ENCODE measurements at places on chromosomes 7 and 10. TPM values are rescaled to one million over a fixed set of nuclear protein-coding genes. Genes with fewer than 3 reads are reported as not detected.

- DNase-seq: no peak
These were observed 82.8 kb upstream of the NPY start for GRCh38 chr7:24201226-24201625.

GRCh38 chr7:45688382-45688781 is 114.2 kb downstream of the ADCY1 start:
- DNase-seq: no peak

DNA sequence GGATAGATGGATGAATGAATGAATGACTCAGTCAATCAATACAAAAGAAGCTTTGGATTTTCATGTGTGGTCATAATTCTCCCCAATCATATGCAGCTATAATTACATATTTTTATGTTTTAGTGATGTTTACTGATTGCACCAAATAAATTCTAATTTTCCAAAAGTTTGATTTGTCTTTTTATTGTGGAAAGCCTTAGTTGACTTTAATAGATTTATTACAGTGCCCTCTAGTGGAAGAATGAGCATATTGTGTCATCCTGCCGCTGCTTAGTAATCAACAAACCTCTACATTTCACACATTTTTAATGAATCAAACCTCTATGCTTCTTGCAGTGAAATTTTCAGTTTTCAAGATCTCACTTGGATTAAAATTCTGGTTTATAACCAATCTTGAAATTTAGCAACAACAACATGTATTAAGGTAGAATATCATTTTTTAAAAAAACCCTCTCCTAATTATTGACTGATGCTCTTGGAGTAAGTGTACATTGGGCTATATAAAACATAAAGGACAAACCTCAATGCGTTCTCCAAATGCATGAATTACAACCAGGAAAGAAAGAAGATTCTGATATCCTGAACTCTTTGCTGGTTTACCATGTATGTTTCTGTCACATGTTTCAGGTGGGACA is 55.6 kb upstream of the PNLIP start:
- DNase-seq: no peak

DNA sequence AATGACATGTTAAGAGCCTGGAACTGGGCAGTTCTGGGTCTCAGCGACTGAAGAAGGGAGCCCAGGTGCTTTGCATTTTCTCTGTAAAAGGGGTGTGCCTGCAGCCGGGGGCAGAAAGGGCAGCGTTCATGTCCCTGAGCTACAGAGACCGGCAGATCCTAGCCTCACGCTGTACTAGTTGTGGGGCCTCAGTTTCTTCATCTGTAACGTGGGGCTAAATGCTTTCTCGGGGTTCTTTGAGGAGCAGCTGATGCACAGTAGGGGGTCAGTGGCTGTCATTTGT is 79.6 kb downstream of the NEURL1 start:
- DNase-seq: no peak

DNA sequence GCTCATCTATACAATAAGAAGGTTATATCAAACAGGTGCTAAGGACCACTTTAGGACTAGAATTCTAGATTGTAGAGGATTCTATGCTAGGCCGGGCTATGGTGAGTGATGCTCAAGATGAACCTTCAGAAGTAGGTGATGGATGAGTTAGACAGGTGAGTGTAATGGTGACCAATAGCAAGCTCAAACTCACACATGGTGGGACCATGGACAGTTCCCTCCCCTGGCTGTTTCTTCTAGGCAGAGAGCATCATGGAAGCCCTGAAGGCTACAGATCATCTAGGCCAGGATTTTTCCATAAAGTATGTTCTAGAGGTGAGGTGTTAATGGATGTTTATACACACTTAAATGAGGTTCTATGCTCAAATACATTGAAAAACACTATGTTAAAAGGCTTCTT is 162.2 kb upstream of the WDR11 start:
- no peak for DNase-seq

GRCh38 chr7:30147223-30147622 is 12.4 kb downstream of the MTURN start:
- DNase-seq: no peak

DNA sequence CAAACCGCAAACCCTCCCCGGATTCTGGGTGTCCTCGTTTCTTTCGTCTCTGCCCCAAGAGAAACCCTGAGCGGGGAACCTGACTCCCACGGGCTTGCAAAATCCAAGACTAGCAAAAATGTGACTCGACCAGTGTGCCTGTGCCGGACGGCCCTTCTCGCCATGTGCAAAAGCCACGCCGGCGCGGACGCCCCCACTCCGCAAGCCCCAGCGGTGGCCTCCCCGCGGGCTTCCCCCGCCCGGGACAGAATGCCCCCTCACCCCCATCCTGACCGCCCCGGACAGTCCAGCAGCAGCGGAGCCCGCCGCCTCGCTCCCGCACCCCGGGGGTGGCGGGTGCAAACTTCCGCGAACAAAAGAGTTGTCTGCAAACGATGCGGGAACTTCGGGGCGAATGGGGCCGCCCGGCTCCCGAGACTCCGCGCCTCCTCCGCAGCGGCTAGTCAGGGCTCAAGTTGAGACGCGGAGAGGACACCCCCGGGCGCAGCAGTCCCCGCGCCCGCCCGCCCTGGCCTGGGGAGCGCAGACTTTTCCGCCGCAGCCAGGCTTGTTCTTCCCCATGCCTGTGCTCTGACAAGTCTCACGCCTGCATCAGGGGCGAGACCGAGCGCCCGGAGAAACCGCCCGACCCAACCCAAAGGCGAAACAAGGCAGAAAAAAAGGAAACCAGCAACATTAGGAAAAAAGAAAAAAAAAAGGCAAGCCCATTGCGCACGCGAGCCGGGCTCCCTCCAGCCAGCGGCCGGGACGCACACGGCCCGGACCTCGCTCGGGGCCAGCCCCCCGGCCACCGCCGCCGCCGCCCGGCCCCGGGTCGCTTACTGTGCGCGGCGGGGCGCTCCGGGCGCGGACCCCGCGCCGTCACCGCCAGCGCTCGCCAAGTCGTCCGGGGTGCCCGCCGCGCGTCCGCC is 732 bp downstream of the FAM53B start:
- DNase-seq: peak; percentile 79

DNA sequence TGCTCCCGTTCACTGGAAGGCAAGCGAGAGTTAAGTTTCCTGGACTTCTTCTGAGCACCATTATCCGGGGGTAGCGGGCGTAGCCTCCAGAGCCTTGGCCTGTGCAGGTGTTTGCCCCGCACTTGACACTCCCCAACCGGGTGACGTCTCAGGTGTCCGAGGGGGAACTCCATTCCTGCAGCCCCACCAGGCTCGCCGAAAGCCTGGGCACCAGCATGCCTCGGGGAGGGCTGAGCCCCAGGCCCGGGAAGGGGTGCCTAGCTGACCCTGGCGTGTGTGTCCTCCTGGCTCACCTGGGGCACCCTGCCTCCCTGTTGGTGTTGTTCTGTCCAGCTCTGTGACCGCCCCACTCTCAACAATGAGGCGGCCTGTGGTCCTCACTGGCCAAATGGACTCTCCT is 109.4 kb upstream of the GPR26 start:
- no peak for DNase-seq

- DNase-seq: no peak
These were observed 54.6 kb downstream of the BPGM start for GRCh38 chr7:134701272-134701671.

- no peak for DNase-seq
These were observed 50.0 kb upstream of the KCNMA1 start for GRCh38 chr10:77687621-77688020.

- DNase-seq: no peak
These were observed 168.0 kb upstream of the LRRN3 start for GRCh38 chr7:110922906-110923305.

GRCh38 chr7:80018941-80019808 is 115.5 kb upstream of the GNAI1 start:
- no peak for DNase-seq

- no peak for DNase-seq
These were observed 301.2 kb downstream of the DPP6 start for GRCh38 chr7:154353355-154353767.

GRCh38 chr10:129932751-129933433 is 31.2 kb downstream of the EBF3 start:
- DNase-seq: no peak

- DNase-seq: peak; percentile 78
These were observed 47.6 kb downstream of the ASB13 start for GRCh38 chr10:5618829-5619228.

GRCh38 chr7:1121476-1121875 is 33.6 kb downstream of the GPER1 start:
- DNase-seq: no peak

GRCh38 chr7:44449584-44449928 is 40.9 kb downstream of the NUDCD3 start:
- DNase-seq: no peak

DNA sequence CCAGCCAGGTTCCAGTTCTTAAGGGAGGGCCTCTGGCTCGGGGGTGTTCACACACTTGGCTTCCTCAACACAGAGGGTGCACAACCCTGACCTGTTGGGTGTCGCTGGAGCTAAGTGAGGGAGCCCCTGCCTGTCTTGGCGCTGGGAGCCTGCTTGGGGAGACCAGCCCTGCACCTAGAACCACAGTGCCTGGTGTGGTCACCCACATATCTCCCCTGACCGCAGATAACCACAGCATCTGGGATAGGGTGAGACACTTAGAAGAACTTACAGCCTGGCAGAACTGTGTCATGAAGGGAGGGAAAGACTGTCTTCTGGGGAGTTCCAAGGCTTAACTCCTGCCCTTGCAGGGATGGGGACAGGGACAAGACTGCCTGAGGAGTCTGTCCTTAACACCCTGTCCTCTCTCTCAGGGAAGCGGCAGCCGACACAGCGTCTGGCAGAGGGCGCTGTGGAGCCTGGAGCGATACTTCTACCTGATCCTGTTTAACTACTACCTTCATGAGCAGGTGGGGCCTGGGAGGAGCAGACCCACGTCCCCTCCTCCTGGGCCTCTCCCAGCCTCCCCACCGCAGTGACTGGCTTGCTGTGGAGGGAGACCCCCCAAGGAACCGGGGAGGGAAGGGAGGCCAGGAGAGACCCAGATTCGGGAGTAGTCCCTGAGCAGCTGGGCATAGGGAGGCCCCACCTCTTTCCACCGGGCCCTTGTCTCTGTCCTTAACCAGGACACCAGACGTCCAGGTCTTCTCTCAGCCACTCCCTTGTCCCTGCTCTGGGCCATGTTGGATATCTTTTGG is 59.0 kb downstream of the PALD1 start:
- peak; percentile 72 for DNase-seq

- no peak for DNase-seq
These were observed 69.9 kb downstream of the SYPL1 start for GRCh38 chr7:106042196-106042611.

GRCh38 chr10:25036381-25036780 is 20.0 kb downstream of the THNSL1 start:
- DNase-seq: no peak

GRCh38 chr10:81008726-81009125 is 471.0 kb downstream of the SH2D4B start:
- no peak for DNase-seq

DNA sequence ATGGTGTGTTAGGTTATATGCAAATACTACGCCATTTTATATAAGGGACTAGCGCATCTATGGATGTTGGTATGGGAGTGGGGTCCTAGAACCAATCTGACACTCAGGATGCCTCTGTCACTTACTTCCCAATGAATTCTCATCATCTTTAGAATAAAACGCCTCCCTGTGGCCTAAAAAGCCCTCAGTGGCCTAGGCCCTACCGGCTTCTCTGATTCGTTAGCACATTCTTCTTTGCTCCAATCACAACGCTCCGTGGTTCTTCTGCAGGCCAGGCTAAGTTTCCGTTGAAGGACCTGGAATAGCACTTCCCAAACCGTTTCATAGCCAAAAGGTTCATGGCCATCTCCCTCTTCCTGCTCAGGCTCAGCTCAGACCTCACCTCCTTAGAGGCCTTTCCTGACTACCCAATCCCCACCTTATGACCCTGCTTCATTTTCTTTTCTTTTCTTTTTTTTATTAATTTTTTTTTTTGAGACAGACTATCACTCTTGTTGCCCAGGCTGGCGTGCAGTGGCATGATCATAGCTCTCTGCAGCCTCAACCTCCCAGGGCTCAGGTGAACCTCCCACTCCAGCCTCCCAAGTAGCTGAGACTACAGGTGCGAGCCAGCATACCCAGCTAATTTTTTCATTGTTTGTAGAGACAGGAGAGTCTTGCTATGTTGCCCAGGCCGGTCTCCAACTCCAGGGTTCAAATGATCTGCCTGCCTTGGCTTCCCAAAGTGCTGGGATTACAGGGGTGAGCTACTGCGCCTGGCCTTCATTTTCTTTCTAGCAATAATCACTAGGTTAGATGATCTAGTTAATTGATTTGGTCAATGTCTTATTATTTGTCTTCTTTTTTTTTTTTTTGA is 24.5 kb upstream of the YWHAG start:
- DNase-seq: no peak

DNA sequence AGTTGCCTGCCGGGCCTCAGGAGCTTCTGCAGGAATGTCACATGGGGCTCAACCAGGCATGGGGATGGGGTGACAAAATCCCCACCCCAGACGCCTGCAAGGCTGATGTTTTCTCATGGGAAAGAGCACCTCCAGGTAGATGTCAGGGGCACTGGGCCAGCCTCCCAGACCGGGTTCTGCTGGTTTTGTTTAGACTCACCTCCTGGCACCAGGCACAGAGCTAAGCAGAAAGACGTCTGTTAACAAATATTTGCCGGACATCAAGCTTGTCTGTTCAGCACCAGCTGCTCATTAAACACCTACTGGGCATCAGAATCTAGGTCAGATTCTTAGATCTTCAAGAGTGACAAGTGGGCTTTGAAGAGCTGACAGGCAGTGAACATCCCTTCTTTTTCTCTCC is 34.9 kb upstream of the TCERG1L start:
- DNase-seq: no peak

DNA sequence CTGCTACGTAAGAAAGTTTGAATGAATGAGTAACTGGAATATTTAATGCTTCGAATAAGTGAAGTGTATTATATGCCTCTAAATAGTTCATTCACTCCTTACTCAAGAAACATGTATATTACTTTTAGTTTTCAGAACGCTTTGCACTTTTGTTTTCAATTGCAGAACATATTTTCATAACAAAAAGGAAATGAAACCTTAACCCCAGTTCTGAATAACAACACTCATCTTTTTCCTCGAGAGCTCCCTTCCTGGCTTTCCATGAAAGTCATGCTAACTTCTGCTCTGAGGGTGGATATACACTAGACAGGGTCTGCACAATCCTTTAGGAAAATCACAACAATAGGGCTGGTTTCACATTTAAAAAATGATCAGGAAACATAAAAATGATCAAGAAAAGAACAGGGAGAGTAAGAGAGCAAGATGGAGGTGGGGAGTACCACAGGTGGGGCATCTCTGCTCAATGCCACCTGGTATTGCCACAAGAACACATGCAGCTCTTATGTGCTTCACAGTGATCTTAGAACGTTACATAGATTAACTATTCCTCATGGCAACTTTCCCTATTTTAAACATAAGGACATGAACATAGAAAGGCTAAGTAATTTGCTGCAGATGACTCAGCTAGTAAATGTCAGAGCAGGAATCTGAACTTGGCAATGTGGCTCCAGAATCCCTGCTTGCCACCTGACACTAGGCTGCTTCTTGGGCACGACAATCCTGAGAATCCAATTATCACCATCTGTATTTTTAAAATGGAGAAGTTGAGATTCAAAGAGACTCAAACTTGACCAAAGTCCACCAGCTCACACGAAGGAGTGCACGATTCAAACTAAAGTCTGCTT is 219.5 kb upstream of the AOAH start:
- DNase-seq: no peak

The TMEM120A gene
- total RNA-seq: 109 TPM

The CYP2C19 gene
- not detected for total RNA-seq

The TACR2 gene
- total RNA-seq: 0.19 TPM

The AZGP1 gene
- total RNA-seq: 94.1 TPM

The GBX1 gene
- total RNA-seq: 2.4 TPM

The CTTNBP2 gene
- total RNA-seq: 1.5 TPM

The DBNL gene
- 36.0 TPM for total RNA-seq

The TLL2 gene
- total RNA-seq: 10.8 TPM

Measured in Right ventricle myocardium inferior (tissue), 1 donor.